ENCODE measurements at places on chromosomes 6 and 20. TPM values are rescaled to one million over a fixed set of nuclear protein-coding genes. Genes with fewer than 3 reads are reported as not detected.

The TPD52L1 gene
- 95.4 TPM for polyA plus RNA-seq

DNA sequence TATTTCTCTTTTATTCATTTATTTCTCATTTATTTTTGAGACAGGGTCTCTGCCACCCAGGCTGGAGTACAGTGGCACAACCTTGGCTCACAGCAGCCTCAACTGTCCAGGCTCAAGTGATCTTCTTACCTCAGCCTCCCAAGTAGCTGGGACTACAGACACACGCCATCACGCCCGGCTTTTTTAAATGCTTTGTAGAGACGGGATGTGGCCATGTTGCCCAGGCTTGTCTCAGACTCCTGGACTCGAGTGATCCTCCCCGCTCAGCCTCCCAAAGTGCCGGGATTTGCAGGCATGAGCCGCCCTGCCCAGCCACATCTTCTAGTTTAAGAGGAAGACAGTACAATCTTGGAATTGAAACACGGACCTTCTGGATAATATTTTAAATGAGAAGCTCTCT lies 21.6 kb upstream of the FOXF2 start:
- DNase-seq, result no peak

The EEF1E1 gene
- 55.8 TPM for polyA plus RNA-seq

GRCh38 chr6:14719270-14719669 lies 526.6 kb upstream of the JARID2 start:
- no peak for DNase-seq

- no peak for DNase-seq
Observed at GRCh38 chr6:143882401-143882930, 18.2 kb downstream of the ZC2HC1B start.

DNA sequence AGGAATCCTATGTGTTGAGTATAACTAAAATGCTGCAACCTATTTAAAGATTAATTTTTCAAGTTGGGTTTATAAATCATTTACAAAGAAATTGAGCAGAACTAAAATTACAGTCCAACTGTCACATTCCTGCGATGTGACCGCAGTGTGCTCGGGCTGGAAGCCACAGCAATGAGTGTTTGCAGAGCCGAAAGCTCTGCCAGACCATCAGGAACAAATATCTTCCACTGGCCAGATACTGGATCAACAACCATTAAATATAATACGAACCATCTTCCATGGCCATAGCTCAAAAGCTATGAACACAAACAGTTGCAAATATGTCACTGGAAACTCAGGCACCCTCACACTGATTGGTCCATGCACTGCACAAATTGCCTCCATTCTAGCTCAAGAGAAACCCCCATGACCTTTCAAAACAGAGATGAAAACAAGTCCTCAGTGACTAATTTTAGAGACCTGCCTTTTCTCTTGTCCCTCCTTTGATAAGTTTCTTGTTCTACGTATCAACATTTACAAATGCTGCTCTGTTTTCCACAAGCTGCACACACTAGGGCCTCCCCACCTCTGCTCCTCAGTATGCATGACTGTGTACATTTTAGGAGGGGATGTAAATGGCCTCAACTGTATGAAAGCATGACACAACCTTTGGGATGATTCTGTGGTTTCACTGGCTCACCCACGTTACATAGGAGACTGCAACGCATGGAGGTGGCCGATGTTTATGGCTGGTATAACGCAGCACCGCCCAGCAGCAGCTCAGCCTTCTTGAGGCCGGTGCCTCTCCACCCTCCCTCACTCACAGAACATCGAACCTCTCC lies 171.7 kb downstream of the WDR27 start:
- no peak for DNase-seq

DNA sequence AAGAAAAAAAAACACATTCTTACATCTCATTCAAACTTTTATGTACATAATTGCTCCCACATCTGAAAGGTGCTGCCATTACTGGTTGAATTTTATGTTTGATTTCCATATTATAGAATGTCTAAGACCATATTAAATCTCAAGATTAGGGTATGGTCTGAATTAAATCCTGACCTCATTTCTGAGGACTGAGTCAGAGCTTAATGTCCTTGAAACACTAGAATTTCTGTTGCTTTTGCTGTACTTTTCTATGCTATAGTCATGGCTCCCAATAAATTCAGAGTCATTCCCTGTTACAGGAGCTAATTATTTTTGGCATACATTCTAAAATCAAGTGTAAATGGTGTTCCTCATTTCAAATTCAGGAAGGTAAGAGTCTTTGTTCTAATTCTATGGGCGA lies 285.3 kb upstream of the MANEA start:
- no peak for DNase-seq

DNA sequence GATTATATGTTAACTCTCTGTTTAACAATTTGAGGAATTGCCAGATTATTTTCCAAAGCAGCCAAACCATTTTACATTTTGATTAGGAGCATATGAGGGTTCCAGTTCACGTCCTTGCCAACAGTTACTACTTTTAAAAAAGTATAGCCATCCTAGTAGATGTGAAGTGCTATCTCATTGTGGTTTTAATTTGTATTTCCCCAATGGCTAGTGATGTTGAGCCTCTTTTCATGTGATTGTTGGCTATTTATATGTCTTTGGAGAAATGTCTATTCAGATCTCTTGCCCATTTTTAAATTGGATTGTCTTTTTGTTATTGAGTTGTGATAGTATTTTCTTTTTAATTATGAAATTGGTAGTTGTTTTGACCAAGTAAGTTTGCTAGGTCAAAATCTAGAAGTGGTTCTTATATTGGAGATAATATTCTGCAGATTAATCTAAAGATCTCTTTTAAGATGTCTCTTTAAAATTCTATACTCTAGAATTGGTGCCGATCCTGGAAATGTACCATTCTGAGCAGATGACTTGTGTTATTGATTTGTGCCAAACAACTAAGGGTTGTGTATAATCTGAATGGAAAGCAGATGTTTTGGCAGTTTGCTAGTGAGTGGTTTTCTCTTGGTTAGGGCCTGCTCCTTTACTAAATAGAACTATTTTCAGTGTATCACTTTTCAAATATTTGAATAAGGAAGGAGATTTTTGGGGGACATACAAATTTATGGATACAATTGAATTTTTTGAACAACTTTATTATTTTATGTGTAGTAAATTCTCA lies 99.5 kb downstream of the CDKAL1 start:
- no peak for DNase-seq

GRCh38 chr6:53813096-53813495 lies 18.3 kb downstream of the LRRC1 start:
- no peak for DNase-seq

The CNBD2 gene
- 0.83 TPM for polyA plus RNA-seq

DNA sequence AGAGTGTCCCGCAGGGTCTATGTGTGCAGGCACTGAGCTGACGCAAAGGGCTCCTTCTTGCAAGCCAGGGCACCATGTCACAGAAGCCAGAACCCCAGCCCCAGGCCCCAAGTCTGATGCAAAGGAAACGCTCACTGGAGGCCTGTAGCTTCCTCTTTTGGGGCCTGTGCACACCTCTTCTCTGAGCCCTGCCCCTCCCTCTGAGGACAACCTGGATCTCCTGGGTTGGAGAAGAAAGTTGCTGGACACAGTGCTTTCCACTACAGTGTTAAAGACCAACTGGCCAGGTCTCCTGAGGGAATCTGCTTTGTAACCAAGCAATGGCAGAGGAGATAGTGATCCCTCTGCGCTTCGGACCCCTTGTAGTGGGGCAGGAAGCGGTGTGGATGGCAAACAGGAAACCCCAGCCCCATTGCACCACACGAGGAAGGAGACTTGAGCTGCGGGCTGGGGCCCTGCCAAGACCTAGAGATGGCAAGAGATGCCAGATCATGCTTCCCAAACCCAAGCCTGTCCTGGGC lies 90.0 kb downstream of the PRND start:
- DNase-seq, result no peak

- no peak for DNase-seq
Observed at GRCh38 chr6:134734312-134734869, 215.5 kb downstream of the ALDH8A1 start.

GRCh38 chr20:63238031-63238430 lies 2.3 kb downstream of the BIRC7 start:
- DNase-seq, result no peak

DNA sequence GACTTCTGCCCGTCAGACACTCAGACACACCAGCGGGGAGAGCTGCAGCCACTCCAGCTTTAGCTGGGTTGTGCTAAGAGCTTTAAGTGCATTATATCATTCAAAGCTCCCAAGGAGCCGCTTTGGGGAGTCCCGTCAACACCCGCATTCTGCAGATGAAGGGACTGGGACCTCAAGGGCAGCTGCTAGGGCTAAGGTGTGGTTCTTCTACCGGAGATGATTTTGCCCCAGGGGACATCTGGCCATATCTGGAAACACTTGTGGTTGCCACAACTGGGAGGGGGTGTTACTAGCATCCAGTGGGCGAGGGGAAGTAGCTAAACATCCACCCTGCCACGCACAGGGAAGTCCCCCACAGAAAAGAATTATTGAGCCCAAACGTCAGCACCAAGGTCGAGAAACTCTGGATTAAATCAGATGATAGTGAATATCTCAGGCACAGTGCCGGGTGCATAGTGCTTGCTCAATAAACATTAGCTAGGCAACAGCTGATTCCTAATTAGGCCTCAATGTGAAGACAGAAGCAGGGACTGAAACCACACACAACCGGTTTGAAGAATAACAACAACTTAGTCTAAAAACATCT lies 29.6 kb downstream of the PMEPA1 start:
- no peak for DNase-seq

DNA sequence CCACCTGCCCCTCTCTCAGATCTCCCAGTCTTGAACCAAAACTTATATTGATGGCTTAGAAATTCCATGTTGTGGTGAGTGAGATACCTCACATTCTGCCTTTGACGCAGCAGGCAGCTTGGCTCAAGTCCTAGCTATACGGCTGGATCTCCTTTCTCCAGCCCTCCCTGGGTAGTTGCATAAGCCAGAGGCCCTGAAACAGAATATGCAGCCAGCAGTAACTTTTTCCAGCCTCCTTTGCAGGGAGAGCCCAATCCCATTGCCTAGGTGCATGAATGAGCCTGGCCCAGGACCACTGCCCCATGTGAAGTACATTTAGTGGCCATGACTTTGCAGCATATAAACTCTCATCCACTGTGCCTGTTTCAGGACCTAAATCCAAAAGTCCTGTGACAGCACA lies 202.2 kb upstream of the CDYL start:
- DNase-seq, result no peak

The SLA2 gene
- 0.52 TPM for polyA plus RNA-seq

DNA sequence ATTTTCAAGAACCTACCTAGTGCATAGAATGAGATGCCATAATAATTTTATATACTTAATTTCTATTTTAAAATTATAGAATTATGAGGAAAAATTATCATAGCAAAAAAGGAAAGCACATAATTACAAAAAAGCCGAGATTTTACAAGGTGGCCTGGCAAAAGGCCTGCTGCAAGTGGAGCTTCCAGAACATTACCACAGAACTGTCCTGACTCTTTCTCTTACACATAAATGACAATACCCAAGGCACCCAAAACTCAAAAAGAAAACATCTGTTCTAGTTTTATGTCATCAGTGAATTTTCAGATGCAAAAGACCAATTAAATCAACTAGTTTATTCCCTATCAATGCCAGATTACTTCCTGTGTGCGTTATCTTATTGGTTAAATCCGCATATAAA lies 74.2 kb downstream of the FILIP1 start:
- DNase-seq, result no peak

GRCh38 chr6:75934643-75935472 lies 137.6 kb downstream of the IMPG1 start:
- DNase-seq, result peak; percentile 86

The GPANK1 gene
- 26.2 TPM for polyA plus RNA-seq

DNA sequence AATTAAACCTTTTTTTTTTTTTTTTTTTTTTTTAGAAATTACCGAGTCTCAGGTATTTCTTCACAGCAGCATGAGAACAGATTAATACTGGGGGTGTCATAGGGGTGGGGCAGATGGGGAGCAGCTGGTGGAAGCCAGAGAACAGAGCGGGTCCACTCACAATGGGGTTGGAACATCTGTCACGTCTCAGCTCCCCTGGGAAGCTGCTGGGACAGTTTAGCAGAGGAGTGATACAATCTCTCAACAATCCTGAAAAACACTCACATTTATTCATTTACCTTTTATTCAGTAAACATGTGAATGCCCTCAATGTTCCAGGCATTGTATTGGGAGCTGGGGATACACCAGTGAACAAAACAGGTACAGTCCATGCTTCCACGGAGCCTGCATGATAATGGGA lies 162.2 kb downstream of the SMOC2 start:
- DNase-seq, result no peak

The NKAIN4 gene
- 41.1 TPM for polyA plus RNA-seq

The AVP gene
- polyA plus RNA-seq, result 0.47 TPM

- no peak for DNase-seq
Observed at GRCh38 chr6:144544266-144544830, 259.2 kb downstream of the UTRN start.

The C6orf58 gene
- 0.52 TPM for polyA plus RNA-seq

DNA sequence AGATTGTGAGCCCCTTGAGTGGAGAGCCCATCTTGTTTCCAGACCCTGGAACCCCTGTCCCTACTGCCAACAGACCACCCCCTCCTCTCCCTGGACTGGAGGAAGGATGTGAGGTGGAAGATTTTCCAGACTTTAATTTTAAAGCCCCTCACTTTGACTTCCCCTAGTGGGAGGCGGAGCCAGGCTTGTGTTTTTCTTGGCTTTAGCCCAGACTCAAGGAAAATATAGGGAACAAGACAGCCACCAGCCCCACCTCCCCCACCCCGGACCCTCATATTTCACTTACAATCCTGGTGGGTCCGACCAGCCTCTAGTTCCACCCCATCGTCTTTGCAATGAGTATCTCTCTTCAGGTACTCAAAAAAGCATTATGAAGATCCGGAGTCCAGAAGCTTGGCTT lies 40.8 kb downstream of the NCR2 start:
- no peak for DNase-seq

The TFAP2D gene
- polyA plus RNA-seq, result not detected

GRCh38 chr20:20897145-20897544 lies 184.7 kb upstream of the RALGAPA2 start:
- no peak for DNase-seq

DNA sequence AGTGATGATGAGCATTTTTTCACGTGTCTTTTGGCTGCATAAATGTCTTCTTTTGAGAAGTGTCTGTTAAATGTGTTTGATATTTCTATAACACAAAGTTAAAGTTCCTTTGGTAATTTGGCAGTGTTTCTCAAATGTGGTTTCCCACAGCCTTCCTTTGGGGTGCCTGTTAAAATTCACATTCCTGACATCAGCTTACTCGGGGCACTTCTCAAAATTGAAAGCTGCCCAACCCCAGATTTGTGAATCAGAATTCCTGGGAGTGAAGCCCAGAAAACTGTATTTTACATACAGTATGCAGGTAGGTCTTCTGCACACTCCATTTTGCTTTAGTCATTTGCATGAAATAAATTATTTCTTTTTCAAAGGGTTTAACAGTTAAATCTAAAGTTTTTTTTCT lies 207.9 kb downstream of the GMPR start:
- no peak for DNase-seq

- DNase-seq, result no peak
Observed at GRCh38 chr20:49404461-49404860, 78.0 kb downstream of the KCNB1 start.

- no peak for DNase-seq
Observed at GRCh38 chr6:21992178-21992967, 304.5 kb downstream of the PRL start.

The TMEM170B gene
- polyA plus RNA-seq, result 10.5 TPM

The SMOC2 gene
- polyA plus RNA-seq, result 17.7 TPM

GRCh38 chr6:156651486-156651885 lies 125.7 kb upstream of the ARID1B start:
- DNase-seq, result no peak

The MED23 gene
- polyA plus RNA-seq, result 64.0 TPM

GRCh38 chr6:3455569-3456394 lies 1.1 kb downstream of the SLC22A23 start:
- no peak for DNase-seq

All from renal pelvis (tissue), 12 donors.